HFF-Myc (cell line): ENCODE measurements at places on chromosomes 4 and X.

DNA sequence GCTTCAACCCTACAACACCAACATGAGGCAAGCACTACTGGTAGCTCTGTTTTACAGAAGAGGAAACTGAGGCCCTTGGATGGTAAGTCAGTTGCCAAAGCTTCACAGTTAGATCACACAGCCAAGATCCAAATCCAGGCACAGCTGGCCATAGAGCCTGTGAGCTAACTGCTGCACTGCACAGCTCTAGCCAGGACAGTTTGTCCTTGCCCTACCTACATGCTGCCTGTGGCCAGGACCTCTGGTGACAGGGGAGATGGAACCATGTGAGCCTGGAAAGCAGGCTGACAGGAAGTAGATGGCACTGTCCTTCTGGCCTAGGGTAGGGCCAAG, 257.8 kb downstream of the FBXW7 start:
- DNase-seq = no peak

DNA sequence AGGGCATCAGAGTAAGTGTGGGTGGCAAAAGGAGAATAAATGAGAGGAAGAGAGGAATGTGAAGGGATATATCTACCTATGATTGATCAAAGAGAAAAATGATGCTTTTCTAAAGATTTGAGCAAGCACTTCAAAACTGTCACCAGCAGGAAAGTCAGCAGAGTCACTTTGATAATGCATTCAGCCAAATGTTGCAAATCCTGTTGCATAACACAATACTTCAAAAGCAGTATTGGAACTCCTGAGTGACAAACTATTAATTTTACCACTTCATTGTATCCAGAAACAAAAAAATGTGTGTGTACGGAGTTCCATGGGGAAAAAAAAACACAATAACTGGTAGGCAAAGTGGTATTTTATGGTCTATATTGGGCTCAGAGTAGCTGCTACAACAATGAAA, 160.3 kb downstream of the EMCN start:
- no peak for DNase-seq

- no peak for DNase-seq
Observed at GRCh38 chr4:181592221-181592745, 650.9 kb upstream of the TENM3 start.

DNA sequence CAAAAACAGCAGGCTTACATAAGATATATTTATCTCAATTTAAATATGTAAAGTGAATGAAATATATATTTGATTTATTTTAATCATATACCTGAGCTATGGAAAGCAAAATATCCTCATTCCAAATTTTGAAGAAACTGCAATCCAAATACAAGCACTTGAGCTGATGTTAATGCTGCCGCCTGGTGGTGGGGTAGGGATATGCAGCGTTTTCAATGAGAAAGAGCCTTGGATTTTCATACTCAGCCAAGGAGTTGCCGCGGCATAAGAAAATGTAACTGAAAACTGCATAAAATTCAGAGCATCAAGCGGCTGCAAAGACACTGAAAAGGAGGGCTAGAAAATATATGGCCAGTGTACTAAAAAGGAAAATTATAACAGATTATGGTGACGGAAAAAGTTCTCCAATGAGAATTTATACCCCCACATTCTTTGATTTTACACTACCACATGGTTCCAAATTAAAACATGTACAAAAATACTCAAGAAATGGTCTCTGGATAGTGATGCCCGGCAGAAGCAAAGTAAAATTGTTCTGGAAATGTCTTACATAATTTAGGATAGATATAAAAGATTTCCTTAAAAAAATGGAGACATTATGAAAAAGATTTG, 660.3 kb upstream of the PITX2 start:
- peak; percentile 51 for DNase-seq

DNA sequence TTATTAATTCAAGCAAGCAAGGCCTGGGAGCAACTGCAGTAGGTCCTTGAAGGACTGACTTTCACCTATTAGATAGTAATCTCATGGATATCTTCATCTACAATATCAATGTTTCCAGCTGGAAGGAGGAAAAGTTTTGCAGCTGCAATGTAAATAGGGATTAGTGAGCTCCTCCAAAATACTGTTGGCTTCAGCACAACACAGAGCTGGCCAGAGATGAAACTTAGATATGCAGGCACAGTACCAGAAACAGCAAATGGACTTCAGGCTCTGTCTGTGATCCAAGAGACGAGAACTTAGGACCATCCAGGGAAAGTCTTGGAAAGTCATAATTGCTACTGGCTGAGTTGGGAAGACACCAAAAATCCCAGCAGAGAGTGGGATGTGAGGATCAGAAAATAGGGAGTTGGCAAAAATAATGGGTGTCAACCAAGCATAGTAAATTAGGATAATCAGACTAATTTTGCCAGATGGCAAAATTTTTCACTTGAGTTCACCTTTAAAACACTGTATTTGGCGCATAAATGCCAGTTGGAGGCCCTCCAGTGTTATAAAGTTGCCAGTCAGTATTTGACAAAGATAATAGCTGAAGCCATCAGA, 57.5 kb downstream of the PARM1 start:
- DNase-seq = no peak
